ENCODE measurements at places on chromosomes 2 and 18.

GRCh38 chr2:121287146-121287798, 2.3 kb upstream of the TFCP2L1 start:
- no peak for DNase-seq

- DNase-seq: no peak
These were observed 17.2 kb downstream of the INSIG2 start for GRCh38 chr2:118105497-118105896.

- no peak for DNase-seq
These were observed 7.0 kb downstream of the ZBTB14 start for GRCh38 chr18:5288517-5288935.

GRCh38 chr2:182006595-182007341, 21.1 kb downstream of the PPP1R1C start:
- DNase-seq: no peak

DNA sequence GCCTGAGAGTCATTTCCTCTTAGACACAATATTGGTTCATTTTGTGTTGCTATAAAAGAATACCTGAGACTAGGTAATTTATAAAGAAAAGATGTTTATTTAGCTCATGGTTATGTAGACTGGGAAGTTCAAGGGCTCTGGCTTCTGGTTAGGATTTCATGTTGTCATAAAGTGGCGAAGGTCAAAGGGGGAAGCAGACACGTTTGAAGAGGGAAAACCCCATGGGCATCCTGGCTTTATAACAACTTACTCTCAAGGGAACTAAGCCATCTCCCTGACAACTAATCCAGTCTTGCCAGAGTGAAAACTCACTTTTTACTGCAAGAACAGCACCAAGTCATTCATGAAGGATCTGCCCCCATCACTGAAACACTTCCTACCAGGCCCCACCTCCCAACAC, 89.7 kb upstream of the RNF152 start:
- DNase-seq: no peak

DNA sequence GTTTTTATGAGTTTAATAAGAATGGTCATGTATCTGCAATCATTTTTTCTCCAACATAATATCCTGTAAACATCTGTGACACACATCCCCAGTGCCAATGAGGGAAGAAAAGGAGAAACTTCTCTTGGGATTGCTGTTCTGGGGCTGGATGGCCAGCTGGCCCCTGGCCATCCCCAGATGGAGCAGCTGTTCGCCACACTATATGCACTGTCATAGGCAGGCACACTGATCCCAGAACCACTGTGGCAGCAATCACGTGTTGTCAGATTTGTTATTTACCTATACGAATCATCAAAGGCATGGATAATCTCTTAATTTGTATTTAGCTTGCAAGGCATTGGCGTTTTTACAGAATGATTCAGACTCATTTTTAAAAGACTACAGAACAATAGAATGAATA, 167.6 kb upstream of the ACAA2 start:
- DNase-seq: no peak

- DNase-seq: no peak
These were observed 75.0 kb upstream of the RBM44 start for GRCh38 chr2:237723602-237724001.
